Psoas muscle (tissue), 8 donors: ENCODE measurements at places on chromosomes 12 and 14.

- no peak for DNase-seq
Observed at GRCh38 chr14:77508249-77508648, 9.6 kb upstream of the ISM2 start.

GRCh38 chr12:82832096-82832495, 145.4 kb downstream of the TMTC2 start:
- DNase-seq = no peak

DNA sequence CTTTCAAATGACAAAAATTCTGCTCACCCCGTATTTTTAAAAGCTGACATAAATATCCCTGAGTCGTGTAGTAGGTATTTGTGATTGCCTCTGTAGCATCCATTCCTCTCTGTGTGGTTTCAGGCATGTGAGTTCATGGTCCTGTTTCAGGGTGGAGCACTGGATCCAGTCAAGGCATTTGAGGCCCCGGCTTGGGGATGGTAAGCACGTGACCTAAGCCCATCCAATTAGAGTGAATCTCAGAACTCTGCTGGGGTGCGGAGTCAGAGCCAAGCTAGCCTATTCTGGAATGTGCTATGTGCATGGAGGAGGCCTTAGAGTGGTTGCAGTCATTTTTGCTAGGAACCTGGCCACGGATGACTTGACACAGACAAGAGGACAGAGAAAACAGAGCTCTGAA, 4.3 kb upstream of the CSRP2 start:
- no peak for DNase-seq

DNA sequence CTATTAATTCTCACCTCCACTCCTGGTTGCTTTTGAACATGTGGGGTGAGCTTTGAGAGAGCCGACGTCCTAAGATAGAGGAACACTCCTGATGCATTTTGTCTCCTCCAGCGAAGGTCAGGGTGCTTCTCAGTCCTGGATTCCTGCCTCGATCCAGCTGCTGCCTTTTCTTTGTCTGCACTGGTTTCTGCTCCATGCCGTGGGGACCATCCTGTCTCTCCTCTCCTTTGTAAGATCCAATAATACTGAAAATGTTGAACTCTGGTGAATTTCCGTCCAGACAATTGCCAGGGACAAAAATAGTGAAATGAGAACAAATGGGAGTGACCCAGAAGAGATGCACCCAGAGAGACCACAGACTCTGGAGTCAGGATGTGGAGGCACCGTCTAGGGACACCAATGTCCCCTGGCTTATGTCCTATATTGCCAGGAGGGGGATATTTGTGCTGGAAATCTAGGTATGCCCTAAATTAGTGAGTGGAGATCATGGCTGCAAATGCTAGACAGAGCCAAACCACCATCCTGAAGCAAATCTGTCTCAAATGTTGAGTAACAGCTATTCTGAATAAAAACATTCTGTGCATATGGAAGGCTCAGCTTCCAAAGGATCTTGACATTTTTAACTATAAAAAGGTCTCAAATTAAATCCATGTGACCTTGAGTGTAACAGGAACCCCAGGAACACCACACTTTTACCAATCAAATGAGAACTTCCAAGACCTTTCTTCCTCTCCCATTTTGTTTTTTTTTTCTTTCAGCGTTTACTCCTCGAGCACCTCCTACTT, 170.9 kb downstream of the PPM1H start:
- no peak for DNase-seq

DNA sequence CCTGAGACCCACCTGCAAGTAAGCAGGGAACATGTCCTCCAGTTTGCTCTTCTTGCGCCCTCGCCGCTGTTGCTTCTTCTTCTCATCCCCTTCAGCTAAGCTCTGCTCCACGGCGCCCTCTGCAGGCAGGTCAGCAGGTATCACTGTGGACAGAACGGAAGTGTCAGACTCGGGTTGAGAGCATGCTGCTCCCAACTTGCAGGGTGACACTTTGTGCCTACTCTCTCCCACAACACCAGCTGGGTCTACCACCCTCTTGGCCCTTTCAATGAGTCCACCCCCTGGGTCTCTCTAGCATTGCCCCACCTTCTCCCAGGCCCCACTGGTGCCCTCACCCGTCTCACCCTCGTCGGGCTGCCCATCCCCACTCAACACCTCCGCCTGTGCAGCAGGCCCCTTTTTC, 16.7 kb downstream of the KMT2D start:
- DNase-seq = peak; percentile 89
